ENCODE measurements at places on chromosomes 3 and 15.

- DNase-seq, result no peak
Measured at GRCh38 chr15:67244971-67245478, 9.4 kb downstream of the AAGAB start.

DNA sequence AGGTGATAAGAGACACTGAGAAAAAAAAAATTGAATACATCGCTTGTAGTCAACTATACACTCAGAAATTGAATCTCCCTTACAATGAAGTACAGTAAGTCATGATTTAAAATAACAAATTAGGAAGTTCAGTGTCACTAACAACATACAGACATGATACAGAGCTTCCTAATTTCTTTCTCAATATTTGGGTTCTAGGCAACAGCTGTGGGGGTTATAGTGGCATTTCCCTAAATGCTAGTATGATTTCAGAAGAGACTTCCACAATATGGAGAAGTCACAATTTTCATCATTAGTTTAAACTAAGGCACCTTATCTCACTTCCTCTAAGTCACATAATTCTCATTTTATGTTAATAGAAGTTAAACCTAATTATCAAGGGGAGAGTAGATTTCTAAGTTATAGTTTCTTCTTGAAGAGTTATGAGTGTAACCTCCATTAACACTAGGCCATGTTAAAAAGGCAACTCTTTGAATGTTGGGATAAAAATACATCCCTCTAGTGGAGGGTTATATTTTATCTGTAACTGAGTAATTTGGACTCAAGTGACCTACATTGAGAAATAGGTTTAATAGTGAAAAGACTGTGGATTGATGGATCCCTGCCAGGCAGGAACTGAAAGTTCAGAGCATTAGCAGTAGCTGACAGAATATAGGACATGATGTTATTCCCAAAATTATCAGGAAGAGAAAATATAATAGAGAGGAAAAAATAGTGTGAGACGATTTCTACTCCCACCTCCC, 286.0 kb upstream of the SUCLG2 start:
- DNase-seq, result no peak

DNA sequence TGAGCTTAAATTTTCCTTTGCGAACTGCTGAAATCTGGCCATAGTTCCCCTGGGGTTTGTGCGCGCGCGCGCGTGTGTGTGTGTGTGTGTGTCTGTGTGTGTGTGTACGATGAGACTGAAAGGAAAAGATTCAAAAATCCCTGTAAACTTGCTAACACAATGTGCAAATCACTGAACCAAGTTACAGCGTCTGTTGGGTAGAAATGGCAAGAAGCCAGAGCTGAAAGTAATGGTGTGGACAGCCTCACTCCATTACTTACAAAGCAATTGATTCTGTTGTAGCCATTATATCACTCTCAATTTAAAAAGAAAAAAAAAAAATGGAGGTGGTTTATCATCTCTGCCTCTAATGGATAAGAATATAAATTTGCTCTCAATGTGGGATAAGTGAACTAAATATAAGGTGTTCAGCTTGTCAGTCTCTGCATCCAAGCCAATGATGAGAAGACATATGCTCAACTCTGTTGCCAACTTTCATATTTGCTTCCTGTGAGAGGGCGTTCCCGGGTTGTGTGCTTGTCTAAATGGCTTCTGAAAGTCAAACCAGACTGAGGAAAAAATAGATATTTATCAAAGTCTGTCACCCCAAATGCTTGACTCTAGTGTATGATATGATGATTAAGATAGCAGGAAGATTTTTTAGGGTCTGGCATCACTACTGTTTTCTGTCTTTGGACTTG, 422.2 kb downstream of the ZNF385D start:
- DNase-seq, result no peak

- DNase-seq, result no peak
Measured at GRCh38 chr3:51374456-51374855, 10.6 kb upstream of the MANF start.

DNA sequence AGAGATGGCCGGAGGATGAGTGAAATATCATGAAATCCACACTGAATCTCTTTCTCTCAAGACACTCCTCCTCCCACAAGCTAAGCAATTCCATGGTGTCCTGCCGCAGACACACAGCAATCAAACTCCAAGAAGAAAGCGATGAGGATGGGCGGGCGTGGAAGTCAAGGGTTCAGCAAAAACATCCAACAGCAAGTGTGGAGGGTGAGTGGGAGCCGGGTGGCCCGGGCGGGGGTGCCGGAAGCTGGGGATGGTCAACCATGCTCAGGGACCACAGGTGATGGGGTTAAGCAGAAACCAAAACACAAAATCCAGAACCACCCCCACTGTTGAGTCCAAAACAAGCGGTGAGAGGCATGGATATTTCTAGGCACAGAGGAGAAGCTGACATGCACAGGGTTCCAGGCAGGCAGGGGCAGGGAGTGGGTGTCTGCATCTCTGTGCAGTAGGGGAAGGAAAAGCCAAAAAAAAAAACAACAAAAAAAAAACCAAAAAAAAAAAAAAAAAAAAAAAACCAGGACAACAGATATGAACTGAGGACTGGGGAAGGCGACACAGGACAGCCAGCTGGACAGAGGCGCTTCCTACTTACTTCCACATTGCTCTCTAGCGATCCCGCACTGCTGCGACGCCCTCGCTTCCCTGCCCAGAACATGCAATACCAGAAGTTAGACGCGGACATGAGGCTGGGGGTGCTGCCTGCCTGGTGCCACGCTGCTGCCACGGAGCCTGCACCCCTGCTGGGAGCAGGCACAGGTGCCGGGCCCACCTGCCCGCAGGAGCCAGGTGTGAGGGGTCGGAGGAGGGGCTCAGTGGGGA, 61.0 kb upstream of the RPL32 start:
- no peak for DNase-seq
